ENCODE measurements at places on chromosomes 6 and 20.

DNA sequence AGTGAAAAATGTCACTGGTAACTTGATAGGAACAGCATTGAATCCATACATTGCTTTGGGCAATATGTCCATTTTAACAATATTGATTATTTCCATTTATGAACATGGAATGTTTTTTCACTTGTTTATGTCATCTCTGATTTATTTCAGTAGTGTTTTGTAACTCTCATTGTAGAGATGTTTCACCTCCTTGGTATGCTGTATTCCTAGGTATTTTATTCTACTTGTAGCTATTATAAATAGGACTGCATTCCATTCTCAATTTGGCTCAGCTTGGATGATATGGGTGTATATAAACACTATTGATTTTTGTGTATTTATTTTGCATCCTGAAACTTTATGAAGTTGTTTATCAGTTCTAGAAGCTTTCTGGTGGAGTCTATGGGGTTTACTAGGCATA lies 730.3 kb downstream of the DOK5 start:
- no peak for DNase-seq
- no peaks in the 10 kb centered on the region for H3K27me3 ChIP-seq
- no peak overlapping the region for H3K4me3 ChIP-seq
- H3K4me1 ChIP-seq: no peaks in the 10 kb centered on the region
- H3K27ac ChIP-seq: no peak overlapping the region

DNA sequence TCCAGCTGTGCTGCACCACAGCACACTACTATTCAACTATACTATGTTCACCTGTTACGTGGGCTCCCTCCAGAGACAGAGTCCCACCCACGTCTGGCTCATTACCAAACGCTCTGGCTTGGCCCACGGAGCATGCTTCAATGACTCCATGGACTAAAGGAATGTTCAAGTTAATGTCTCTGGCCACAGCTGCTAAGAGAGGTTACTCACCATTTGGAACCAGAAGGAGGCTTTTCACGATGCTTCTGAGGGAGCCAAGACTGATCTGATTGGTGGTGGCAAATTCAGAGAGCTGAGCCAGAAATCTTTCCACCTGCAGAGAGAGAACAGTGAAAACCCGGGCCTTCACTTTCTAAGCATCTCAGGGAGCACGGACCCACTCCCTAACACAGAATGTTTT lies 15.6 kb downstream of the COMMD7 start:
- H3K4me1 ChIP-seq: no peaks in the 10 kb centered on the region
- H3K27me3 ChIP-seq: no peaks in the 10 kb centered on the region
- H3K36me3 ChIP-seq: no peaks in the 10 kb centered on the region
- no peak overlapping the region for H3K27ac ChIP-seq

DNA sequence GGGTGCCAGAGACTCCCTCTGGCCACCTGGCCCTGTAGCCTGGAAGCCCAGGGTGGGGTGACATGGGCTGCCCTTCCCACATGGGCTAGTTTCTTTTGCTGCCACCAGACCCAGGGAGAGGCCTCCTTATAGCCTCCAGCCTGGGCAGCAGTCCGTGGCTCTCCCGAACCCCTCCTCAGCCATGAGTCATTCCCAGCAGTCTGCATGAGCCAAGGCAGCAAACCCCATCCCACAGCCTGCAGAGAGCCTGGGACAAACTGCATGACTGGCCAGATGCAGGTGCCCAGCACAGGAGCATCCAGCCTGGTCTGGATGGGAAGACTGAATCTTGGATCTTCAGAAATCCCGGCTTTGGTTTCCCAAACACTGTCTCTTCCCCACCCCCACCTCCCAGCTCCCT lies 75.7 kb downstream of the MRPL14 start:
- no peaks in the 10 kb centered on the region for H3K36me3 ChIP-seq
- peaks cover 28% of the 10 kb centered on the region for H3K4me1 ChIP-seq
- no peak overlapping the region for H3K4me3 ChIP-seq
- H3K27me3 ChIP-seq: no peaks in the 10 kb centered on the region
- H3K27ac ChIP-seq: no peak overlapping the region
- DNase-seq: no peak

DNA sequence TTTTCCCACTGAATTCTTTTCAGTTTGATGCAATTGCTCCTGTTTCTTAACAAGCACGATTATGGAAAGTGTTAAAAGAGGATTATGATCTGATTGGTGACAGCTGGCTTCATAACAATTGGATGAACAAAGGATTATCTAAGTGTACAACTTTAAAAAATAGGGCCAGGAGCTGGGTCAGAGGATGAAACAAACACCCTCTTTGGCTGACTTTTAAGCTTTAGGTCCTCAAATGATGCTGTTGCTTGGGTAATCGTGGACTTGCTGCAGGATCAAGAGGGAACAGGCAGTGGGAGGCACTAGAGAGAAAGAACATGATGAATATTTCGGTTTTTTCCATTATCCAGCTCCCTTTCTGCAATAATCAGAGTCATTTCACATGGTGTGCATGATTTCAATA lies 35.5 kb upstream of the TMX4 start:
- H3K27me3 ChIP-seq: no peaks in the 10 kb centered on the region
- H3K36me3 ChIP-seq: no peaks in the 10 kb centered on the region
- no peak overlapping the region for H3K4me3 ChIP-seq

- DNase-seq: no peak
- H3K27ac ChIP-seq: no peak overlapping the region
- no peaks in the 10 kb centered on the region for H3K4me1 ChIP-seq
- H3K36me3 ChIP-seq: no peaks in the 10 kb centered on the region
- H3K4me3 ChIP-seq: peak overlapping the region; percentile 42
Measured at GRCh38 chr6:149938571-149939355, 3.1 kb upstream of the ULBP2 start.

DNA sequence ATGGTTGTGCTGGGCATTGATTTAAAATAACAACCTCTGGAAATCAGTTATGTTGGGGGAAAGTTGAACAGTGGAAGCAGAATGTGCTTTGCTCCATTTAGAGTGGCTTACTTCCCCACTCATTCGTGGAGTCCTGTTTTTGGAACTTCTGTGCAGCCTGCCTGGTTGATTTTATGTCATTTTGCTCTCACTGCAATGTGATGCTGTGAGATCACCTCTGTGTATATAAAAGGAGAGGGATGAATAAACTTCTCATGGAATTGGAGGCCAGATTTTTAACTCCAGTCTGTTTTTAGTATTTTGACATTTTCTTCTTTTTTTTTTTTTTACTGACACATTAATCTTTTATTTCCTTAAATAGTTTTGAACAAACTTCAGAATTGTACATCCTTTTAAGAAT lies 139.0 kb downstream of the FNDC1 start:
- no peak overlapping the region for H3K4me3 ChIP-seq
- H3K36me3 ChIP-seq: no peaks in the 10 kb centered on the region
- H3K4me1 ChIP-seq: no peaks in the 10 kb centered on the region

- no peak for DNase-seq
- H3K4me1 ChIP-seq: peaks cover 14% of the 10 kb centered on the region
- H3K27ac ChIP-seq: no peak overlapping the region
- H3K4me3 ChIP-seq: no peak overlapping the region
Measured at GRCh38 chr6:33910594-33910993, 106.8 kb upstream of the MLN start.

- peaks cover 18% of the 10 kb centered on the region for H3K27me3 ChIP-seq
- peaks cover under 1% of the 10 kb centered on the region for H3K4me1 ChIP-seq
Measured at GRCh38 chr6:64293298-64293697, 657.7 kb downstream of the PHF3 start.

- no peak overlapping the region for H3K27ac ChIP-seq
- H3K4me3 ChIP-seq: no peak overlapping the region
- no peaks in the 10 kb centered on the region for H3K27me3 ChIP-seq
- H3K4me1 ChIP-seq: no peaks in the 10 kb centered on the region
- DNase-seq: no peak
Measured at GRCh38 chr6:45899683-45899946, 116.0 kb downstream of the CLIC5 start.

All from A673 (cell line).